CD4-positive, alpha-beta T cell treated with Interleukin-21 for 1 hour (primary cell): ENCODE measurements at places on chromosomes 5 and 9.

DNA sequence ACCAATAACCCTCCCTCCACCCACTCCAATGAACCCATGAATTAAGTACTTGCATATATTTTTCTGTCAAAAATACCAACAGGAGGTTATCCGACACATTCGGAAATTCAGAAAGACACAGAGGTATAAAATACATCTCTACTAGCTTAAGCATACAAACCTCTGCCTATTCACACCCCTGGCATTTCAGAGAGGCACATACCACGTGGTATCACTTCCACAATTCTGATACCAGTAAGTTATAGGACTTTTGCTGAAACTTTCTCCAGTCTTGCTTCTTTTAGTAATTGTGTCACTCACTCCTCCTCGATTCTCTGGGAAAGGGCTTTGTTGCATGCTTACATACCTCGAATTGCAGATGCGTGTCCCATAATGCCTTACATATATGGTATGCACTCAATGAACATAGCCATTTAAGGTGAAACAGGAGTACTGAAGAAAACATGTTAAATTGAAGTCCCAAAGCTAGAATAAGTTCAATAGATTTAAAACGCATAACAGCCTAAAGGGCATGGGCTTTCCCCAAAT lies 58.1 kb downstream of the TLE1 start:
- no peak for DNase-seq

DNA sequence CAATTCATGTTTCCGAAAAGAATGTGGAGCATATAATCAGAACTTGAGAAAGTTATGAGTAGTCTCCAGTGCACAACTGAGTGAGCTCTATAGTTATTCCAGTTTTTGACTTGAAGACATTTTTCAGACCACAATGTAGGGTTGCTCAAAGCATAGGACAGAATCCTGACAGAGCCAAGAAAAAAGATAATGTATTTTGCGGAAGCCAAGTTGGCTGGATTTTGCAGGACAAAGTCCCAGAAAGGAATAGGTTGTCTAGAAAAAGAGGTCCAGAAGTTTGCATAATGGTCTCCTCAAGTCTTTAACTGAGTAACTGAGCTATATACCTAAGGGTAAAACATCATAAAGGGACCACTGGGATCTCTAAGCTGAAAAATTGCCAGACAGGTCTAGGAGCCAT lies 1028.0 kb downstream of the TAF11L14 start:
- DNase-seq = no peak

DNA sequence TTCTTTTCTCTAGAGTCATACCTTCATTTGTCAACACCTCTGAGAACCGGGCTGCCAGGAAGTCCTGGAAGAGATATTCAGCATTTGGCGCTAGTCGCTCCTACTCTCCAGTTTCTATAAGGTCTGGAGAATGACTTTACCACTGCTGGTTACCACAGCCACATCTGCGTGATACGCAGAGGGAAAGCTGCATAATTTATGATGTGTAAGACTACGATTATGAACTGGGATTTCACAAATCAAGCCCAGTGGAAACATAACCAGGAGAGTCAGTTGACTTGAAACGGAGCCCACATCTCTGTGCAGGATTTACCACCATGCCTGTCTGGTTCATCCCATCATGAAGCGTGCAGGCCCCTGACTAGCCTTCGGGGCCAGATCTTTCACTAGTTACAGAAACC lies 72.6 kb downstream of the FGF1 start:
- no peak for DNase-seq

- no peak for DNase-seq
Measured at GRCh38 chr5:1593903-1594356, 70.2 kb upstream of the LPCAT1 start.

DNA sequence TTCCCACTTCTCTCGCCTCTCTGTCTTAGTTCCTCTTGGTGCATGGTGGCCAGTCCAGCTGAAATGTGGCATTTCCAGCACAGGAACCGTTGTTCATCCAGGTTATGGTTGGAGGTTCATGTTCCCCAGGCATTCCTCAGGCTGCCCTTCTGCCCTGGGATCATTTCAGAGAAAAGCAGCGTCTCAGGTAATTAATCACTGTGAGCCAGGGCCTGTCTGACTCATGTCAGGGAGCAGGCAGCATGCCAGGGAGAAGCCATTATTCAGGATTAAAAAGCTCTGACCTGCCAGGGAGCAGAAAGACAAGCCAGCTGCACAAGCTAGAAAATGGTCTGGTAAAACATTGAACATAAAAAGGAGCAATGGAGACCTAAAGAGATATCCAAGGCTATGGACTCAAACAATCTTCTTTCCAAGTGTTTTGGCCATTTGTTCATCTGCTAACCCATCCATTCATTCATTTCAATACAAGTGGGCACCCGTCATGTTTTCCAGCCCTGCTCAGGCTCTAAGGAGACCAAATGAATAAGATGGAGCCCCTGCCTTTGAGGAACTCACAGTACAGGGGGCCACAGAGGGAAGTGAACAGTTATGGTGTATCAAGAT lies 241.4 kb downstream of the DRD1 start:
- no peak for DNase-seq

DNA sequence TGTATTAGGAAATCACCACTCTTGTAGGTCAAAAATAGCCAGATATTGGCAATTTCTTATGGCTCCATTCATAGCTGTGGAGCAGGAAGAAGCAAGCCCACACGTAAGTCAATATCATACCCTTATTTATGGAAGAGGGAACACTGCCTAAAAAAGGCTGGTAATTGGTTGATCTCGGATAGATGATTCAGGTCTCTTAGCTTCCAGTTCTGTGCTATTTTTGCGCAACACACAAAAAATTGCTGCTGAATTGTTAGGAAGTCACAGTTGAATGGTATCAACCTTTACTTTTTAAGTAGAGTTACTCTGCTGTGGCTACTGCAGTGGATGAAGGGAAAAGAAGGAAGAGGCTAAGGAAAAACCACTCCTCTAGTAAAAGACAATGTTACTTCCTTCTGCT lies 168.8 kb downstream of the ARHGAP26 start:
- DNase-seq = no peak
